ENCODE measurements at places on chromosomes 2 and 18.

GRCh38 chr2:133993160-133993559 lies 260.7 kb upstream of the MGAT5 start:
- no peak for DNase-seq

- no peak for DNase-seq
Measured at GRCh38 chr2:23734416-23734815, 192.5 kb downstream of the ATAD2B start.

GRCh38 chr2:33518929-33519328 lies 42.5 kb downstream of the RASGRP3 start:
- peak; percentile 70 for DNase-seq

DNA sequence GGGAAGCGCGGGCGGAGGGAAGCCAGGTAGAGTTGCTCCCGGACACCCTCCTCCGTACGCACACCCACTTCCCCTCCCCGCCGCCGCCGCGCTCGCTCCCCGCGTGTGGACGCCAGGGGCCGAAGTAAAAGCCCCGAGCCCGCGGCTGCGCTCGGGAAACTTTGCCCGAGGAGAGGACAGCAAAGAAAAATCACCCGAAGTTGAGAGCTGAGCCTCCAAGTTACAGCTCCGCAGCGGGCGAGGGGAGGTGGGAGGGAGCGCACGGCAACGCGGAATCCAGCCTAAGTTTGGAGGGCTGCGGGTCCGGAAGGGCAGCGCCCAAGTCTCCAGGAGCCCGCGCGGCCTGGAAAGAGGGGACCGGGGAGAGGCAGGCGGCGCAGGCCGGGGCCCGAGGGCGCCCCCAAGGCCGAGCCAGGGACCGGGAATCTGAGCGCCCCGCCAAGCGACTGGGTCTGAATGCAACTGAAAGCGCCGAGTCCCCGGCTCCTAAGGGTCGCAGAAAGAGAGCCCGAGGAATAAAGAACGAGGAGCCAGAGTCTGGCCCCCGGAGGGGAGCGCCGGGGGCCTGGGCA lies 706 bp upstream of the BCL11A start:
- peak; percentile 37 for DNase-seq

- DNase-seq = peak; percentile 95
Measured at GRCh38 chr2:238847841-238848690, at the start of gene TWIST2. TSS of gene TWIST2 (plus strand) at chr2:238848085. CDS start at chr2:238848216, 131 bp downstream.

DNA sequence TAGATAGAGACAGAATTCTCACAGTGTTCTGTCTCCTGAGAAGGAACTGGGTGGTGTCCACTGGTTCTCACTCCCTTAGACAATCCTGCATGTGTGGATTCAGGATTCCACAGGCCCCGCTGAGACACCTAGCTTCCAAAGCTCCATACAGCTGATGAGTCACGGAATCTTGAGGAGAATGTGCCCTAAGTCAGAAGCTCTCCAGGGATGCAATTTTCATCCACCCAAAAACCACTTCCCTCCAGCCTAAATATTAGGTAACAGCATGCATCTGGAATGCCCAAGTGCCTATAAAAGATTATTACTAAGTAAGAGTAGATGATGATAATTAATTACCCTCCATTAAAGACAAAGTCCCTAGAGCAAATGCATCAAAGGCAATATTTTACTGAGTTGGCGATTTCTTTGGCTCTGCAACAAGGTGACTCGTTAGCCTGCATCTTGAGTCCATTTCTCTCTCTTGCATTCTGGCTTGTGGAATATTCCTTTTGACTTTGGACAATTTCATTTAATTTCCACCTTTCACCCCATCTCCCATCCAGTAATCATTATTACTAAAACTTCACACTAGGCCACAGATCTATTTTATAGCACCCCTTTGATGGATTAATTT lies 475.1 kb downstream of the TNS1 start:
- no peak for DNase-seq

DNA sequence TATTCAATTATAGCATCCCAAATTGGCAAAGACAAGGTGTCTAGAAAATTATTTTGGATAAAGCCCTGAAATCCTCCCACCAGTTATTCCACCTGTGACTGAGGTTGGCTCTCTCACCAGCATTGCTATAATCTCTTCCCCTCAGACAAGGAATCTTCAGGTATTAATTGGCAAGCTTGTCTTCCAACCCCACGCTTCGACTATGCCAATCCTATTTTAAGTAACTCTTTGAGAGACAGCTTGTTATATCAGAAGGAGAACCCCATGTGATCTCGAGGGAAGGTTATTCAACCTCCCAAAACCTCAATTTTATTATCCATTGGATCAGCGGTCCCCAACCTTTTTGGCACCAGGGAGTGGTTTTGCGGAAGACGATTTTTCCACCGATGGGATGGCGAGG lies 54.5 kb upstream of the NEDD4L start:
- no peak for DNase-seq

- DNase-seq = no peak
Measured at GRCh38 chr2:13650586-13651180, 933.9 kb downstream of the TRIB2 start.

GRCh38 chr2:207970147-207970825 lies 55.0 kb downstream of the PLEKHM3 start:
- DNase-seq = no peak

DNA sequence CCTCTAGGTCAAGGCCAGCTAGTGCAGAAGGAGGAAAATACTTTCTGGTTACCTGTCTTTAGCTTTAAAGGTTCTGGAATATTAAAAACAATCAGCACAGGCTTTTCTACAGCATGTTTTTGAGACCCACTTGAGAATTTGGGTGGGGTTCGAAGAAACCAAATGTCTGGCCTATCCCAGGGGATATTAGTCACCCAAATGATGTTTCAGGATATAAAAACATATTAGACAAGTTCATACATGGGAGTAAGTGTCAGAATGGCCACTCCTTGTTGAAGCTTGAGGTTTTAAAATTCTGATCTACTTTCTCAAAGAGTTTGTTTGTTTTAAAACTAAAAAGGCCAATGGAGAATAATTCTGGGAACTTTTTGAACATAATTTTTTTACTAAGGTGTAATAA lies 158.6 kb upstream of the DLX2 start:
- DNase-seq = no peak

- DNase-seq = peak; percentile 7
Measured at GRCh38 chr2:125516496-125517109, 1139.4 kb upstream of the GYPC start.

DNA sequence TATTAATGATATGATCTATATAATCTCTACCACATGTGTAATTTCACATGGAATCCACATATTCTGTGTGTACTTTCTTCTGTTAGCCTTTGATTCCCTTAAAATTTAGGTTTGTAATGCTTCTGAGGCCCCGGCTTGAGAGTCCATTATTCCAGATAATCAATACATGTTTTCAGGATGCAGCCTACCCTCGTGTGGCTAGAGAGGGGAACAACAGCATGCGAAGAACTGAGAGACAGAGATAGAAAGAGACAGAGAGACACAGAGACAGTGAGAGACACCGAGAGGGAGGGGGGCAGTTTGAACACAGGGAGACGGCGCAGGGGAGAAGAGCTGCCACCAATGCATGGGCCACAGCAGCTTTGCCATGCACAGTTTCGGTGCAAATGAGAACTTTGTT lies 185.4 kb downstream of the SNTG2 start:
- no peak for DNase-seq

- no peak for DNase-seq
Measured at GRCh38 chr2:210207929-210208328, 17.3 kb downstream of the ACADL start.

DNA sequence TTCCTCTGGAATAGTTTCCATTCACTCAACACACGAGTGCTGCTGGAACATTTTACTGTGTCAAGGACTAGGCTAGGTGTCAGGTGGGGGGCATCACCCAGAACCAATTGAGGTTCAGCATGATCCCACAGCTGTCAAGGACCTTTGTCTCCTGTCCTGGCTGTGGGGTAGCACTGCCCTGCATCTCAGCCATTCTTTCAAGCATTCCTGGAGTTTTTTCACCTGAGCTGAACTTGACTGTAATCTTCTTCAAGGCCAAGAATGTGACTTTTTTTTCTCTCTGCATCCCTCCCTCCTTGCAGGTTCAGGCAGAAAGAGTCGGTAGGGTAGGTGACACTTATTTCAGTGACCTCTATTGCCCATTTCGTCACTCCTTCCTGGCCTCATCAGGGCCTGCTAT lies 3.5 kb downstream of the MAPK4 start:
- no peak for DNase-seq

DNA sequence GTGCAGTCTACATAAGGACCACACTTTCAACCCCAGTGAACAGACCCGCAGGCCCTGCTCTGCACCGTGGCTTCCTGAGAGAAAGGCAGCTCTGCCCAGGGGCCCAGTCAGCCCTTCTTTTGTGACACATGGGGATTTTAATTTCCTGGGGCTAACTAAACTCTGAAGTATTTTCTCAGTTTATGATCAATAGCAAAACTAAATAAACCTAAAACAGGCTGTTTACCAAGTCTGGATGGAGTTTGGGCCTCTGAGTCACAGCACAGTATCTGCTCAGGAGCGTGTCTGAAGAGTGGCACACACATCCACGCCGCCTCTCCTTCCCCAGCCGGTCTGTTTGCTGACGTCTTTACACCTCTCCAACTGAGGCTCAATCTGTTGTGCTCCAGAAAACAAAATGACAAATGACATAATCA lies 72.3 kb downstream of the LDLRAD4 start:
- DNase-seq = no peak

DNA sequence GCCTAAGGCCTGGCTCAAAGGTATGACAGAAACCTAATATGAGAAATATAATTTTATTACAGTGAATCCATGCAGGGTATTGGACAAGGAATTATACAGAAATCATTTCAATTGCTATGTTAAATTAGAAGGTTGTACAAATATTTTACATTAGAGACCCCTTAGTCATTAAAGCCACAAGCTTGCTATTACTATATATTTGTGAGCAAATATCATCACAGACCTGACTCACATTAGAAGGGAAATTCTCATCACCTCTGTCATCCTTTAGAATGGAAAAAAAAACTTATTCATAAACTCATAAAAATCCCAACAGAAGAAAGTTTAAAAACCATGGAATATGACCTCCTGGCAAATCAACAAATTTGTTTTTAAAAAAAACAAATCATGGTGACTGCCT lies 277.9 kb downstream of the DCC start:
- DNase-seq = no peak

- DNase-seq = peak; percentile 99
Measured at GRCh38 chr18:22694954-22695353, 238.2 kb upstream of the RBBP8 start.

- DNase-seq = peak; percentile 96
Measured at GRCh38 chr2:69163109-69163508, 150.1 kb downstream of the ANTXR1 start.

DNA sequence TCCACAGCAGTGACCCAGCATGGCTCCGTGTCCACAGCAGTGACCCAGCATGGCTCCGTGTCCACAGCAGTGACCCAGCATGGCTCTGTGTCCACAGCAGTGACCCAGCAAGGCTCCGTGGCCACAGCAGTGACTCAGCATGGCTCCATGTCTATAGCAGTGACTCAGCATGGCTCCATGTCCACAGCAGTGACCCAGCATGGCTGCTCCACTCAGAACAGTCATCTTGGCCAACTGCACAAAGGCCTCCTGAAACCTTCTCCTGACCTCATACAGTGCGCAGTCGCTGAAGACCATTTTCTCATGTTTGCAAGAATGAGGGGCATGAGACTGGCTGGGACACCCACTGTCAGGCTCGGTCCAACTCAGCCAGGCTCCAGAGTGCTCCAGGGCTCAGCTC lies 333.4 kb upstream of the RAB6C start:
- no peak for DNase-seq

GRCh38 chr18:72935744-72936143 lies 68.0 kb upstream of the NETO1 start:
- no peak for DNase-seq

DNA sequence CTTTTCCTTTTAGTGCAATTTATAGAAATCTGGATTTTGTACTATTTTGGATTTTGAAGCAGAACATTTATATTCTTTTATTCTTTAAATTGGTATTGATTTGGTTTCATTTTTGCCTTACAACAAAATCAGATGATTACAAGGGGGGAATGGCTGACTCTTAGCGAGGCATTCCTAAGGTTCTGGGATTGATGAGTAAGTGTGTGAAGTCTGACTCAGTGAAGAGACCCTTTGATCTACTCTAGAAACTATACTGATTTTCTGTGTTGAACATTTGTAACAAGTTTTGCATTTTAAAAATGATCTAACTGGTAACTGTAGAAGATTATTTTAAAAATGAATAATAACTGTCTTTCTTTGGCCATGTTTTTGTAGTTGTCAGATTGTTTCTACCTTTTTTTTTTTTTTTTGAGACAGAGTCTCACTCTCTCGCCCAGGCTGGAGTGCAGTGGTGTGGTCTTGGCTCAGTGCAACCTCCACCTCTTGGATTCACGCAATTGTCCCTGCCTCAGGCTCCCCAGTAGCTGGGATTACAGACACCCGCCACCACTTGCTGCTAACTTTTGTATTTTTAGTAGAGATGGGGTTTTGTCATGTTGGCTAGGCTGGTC lies 48.7 kb downstream of the TTC39C start:
- DNase-seq = peak; percentile 84
